ENCODE measurements at places on chromosomes 12 and 14.

DNA sequence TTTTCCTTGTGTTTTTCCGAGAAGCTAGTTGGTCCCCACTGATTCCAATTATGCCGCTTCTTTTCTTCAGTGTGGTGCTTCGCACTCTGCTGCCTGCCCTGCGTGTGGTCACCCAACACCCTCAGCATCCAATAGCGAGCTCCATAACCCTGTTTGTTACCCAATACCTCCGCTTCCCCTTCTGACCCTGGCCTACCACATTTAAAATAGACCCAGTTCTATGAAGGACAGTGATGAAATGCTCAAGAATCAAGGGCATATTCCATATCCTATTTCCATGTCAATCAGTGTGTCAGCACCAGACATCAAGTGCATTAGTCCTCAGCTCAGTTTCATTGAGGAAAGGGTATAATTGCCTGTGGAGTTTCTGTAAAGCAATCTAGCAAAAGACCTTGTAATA, 9.5 kb downstream of the NDRG2 start:
- no peak for DNase-seq

DNA sequence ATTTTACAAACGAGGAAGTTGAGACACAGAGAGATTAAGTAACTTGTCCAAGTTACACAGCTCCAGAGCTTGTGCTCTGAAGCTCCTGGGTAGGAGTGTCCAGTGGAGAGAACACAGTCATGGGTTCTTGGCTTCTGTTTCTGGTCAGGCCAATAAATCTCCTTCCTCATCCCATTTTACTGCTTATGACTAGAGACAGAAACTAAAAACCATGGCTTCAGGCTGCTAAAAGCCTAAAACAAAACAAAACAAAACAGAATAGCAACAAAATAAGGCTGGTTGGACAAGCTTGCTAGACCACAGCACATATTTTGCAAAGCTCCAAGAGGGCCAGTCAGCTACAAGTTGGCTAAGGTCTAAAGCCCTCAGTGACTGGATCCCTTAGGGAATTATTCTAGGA, 49.8 kb downstream of the PTGER2 start:
- no peak for DNase-seq

- DNase-seq: no peak
These were observed 11.1 kb upstream of the KRT1 start for GRCh38 chr12:52691076-52691840.

DNA sequence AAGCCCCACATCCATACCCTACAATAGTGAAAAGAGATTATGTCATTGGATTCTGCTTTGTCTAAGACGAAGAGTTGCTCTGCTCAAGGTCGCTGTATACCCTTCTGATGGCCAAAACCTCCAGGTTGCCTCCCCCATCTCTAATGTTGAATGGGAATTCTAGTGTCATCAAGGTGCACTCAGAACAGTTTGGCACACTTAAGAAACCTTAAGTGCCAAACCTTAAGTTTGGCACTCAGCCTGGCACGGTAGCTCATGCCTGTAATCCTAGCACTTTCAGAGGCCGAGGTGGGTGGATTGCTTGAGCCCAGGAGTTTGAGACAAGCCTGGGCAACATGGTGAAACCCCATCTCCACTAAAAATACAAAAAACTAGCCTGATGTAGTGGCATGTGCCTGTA, 1245.6 kb upstream of the SEL1L start:
- DNase-seq: no peak

DNA sequence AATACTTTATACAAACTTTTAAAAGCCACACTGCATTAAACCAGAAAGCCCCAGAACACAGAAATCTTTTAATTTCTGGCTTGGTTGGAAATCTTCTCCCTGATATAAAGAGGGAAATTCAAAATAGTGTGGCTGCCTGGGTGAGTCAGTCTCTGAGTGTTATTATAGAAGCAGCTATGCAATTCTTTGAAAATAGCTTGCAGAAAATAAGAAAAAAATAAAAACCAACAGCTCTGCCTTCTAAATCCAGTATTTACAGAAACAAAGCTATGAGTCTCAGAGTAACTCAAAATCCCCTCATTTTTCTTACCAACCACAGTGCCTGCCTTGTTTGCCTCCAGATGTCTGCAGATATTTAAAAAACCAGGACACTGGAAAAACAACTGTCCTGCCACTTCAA, 68.6 kb upstream of the FERMT2 start:
- no peak for DNase-seq

DNA sequence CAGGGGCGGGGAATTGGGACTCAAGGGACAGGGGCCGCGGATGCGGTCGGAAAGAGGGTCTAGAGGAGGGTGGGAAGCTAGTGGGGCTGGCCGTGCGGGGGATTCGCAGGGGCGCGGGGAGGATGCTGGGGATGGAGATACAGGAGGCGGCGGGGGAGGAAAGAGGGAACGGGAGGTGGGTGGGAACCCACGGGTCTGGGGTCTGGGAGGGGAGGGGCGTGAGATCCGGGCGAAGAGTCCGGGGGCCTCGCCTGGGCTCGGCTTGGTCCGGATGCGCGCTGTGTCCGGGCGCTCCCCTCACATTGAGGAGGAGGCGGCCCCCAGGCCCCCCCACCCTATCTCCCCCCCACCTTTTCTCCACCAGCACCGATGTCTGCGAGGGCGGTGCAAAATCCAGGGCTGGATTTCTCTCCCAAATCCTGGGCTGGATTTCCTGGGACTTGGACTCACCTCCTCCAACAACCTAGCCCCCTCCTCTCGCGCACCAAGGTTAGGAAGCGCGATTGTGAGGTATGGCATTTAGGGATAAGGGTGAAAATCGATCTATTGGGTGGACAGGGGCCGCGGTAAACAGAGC, at the start of gene AGAP2:
TSS of gene AGAP2 (minus strand) at position 82 of the 577 bp plus-strand sequence. CDS start 496 bp downstream, outside the sequence.
- peak; percentile 78 for DNase-seq

DNA sequence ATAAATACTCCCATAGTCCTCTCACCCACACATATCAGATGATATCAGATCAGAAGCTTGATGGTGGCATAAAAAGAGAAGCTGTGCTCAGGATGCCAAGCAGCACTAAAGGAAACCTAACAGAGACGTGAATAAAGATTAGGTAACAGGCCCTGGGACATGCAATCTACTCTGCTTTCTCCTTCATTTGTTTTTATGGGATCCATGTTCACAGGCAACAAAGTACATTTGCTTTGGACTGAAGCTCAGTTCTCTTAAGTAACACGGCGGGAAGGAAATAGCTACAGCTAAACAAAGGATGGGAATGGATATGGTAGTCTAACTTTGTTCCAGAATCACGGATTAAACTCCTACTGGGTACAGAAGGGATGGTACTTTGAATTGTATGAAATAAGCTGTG, 119.5 kb downstream of the TTC7B start:
- DNase-seq: no peak

DNA sequence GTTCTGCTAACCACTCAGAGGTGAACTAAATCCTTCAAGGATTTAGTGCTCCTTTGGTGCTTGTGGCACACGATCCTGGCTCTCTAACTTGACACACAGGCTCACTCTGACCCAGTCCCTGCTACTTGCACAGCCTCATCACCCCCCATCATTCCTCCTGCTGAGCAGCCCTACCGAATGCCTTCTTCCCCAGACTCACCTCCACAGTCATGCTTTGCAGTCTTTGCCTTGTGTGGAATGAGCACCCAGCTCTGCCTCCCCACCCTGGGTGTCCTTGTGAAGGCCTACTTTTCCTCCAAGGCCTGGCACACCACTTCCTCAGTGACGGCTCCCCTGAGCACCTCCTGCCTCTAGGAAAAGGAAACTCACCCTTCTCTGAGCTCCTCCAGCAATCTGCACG, 7.9 kb upstream of the TINF2 start:
- DNase-seq: no peak

- DNase-seq: no peak
These were observed 23.1 kb upstream of the FBXO21 start for GRCh38 chr12:117213295-117213808.

DNA sequence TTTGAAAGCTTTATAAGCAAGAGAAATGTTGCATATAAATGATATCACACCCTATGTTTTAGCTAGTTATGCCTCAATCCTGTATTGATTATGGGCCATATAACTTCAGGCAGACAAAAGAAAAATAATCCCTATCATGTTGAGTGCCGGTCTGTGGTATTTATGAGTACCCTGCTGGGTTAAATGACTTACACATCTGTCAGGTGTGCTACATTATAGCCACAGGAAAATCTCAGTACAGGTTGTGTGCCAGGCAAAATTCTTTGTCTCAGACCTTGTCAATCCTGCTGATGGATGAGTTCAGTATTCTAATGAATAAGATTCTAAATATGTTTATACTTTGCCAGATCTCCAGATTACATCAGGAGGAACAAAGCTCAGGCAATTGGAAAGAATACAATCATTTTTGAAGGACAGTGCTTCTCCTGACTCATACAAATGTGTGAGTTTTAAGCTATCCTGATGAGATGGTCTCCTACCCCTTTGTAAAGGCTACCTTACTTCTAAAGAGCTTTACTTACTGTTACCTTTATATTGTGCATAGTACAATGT, 109.8 kb upstream of the FOXG1 start:
- DNase-seq: no peak

DNA sequence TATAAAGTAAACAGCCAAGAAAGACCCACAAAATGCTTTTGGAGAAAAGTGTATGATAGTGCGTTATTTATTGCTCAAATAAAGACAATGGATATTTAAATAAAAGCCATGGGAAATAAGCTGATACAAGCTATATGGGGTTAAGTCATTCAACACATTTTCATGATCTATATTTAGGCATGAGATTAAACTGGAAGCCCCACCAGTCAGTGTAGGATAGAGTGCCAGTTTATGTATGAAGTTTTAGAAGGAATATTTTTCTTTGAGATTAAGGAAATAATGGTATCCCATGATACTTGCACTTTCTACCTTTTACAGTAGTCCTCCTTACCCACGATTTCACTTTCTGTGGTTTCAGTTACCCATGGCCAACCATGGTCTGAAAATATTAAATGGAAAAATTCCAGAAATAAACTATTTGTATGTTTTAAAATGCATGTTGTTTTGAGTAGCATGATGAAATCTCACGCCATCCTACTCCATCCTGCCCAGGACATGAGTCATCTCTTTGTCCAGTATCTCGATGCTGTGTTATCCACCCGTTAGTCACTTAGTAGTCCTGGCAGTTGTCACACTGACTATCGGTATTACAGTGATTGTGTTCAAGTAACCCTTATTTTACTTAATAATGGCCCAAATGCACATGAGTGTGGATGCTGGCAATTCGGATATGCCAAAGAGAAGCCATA, 22.3 kb downstream of the SYT1 start:
- DNase-seq: no peak

- no peak for DNase-seq
These were observed 30.6 kb downstream of the ATF7IP start for GRCh38 chr12:14396071-14396470.

- no peak for DNase-seq
These were observed 132.5 kb downstream of the FOXN3 start for GRCh38 chr14:89284333-89285058.

DNA sequence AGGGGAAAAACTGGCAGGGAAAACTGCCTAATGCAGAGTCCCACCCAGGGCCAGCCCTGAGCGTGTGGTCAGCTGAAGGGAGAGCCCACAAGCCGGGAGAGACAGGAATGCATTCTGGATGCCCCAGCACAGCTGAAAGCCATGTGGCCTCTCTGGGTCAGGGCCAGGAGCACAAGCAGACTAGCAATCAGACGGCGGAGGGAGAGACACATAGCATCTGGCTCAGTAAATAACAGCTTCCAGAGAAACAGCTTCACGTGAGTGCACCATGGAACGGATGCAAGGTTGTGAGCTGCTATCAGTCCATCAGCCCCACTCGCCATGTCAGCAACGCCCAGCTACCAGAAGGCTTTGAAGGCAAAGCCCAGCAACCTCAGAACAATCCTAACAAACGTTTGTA, 28.2 kb upstream of the TMEM106C start:
- no peak for DNase-seq

DNA sequence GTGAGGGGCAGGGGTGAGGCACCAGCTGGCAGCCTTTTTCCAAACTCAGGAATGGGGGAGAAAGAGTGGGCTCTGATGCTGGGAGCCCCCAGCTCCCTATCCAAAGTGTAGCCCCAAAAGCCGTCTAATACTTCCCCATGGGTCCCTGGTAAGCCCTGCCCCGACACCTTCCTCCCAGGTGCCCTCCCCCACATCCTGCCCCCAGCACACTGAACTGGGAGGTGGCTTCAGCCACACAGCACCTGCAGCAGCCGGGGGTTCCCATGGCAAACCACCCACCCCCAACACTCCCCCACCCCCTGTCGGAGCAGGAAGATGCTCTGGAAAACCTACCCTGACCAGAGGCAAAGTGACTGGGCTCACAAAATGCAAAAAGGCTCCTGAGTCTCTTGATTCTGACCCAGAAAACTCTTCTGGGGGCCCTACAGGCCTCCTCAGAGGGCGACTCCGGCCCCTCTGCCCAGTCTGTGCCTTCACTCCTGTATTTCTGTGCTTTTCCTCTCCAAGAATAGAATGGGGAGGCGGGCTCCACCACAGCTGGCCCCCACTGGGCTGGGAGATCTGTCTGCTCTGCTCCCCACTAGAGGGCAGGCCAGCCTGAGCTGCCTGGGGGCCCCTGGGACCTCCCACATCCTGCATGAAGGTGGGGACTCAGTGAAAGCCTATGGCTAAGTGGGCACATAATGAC, 81.6 kb downstream of the ITPK1 start:
- DNase-seq: no peak

DNA sequence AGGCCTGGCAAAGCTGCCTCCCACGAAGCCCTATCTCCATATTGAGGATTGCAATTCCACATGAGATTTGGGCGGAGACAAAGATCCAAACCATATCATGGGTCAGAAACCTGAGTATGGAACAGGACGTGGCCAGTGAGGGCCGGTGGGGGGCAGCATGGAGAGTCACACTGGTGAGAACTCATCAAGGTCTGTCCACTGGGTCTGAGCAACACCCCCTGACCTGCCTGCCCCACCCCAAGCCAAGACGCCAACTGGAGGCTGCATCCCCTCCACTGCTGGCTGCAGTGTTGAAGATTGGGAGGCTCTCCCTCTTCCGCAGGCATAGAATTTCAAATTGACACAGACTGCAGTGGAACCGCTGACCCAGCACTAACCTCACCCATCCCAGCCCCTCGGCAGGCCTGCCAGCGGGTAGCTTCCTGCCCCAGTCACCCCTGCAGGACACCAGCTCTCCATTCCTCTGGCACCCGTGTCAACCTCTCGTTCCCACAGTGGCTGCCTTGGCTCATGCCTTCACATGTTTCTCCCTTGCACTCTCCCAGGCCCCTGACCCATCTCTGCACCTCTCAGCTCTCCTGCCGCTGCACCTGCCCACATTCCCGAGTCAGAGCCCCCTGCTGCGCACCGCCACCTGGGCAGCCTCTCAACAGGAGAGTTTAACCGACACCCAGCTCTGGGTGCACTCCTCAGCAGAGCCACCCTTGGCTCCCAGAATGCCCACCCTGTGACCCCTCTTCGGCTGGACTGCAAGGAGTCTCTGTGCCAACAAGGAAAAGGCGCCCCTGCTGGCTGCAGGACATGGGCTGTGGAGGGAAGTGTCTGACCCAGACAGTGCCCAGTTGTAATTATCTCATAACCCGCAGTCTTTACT, 45.2 kb upstream of the PPP2R5C start:
- no peak for DNase-seq

All from D721Med (cell line).